T follicular helper cell (primary cell): ENCODE measurements at places on chromosomes 3 and 15.

DNA sequence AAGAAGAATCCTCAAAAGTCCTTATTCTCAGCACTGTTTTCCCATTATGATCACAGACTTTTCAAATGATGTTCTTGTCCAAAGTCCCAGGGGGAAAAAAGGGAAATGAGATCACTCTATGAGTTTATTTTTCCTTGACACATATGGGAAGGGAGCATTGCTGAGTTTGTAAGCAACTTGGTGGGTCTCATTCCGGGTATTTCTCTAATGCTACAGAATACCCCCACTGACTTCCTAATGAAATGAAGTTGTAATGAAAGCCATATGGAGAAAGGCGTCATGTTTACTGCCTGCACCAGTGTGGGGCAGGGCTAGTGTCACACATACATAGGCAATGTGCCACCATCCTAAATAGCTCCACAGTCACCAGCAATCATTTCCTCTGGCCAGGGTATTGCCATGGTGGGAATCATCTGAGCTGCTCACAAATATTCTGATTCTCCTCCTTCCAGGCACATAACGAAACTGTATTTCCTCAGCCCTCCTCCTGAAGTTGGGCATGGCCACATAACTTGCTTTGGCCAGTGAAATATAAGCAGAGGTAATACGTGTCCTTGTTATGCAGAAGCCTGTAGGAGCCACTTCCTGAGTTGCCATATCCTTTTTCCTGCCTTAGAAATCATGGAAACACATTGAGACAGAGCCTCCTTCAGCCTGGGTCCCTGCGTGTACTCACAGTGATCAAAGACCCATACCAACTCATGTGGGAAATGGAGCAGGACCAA, 41.0 kb upstream of the C15orf61 start:
- DNase-seq = no peak

DNA sequence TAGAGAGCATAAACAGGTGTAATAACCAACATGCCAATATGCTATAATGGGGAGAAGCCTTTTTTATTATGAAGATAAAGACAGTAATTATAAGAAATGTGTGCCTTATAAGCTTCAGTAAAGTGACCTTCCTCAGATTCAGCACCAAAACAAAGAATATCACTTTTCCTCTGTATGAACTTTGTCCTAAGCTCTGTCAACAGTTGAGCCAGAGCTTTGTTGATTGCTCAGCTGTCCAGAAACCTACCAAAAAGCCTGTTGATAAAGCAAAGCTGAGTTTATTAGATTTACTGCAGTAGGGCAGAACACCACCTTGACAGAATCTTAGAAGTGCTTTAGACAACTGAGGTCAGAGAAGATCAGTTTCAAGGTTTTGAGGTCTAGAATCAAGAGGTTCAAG, 635.3 kb downstream of the EDEM1 start:
- DNase-seq = no peak

DNA sequence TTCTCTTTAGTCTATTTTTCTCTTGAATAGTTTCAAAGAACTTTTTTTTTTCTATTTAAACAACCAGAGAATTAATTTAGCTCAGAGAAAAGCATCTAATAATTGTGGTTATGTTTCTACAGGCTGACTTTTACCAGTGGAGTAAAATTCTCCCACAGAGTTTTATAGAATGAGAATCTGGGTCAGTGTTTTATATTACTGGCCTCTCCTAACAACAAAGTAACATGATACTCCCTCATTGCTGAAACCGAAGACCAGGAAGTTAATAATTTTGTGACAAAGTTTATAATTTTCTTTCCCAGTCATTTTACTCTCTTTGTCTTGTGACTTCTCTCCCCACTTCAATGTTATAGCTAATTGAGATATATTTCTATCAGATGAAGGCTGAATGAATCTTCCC, 946.9 kb downstream of the EPHA3 start:
- no peak for DNase-seq

- DNase-seq = no peak
These were observed 344.8 kb upstream of the GRM7 start for GRCh38 chr3:6516143-6516542.

DNA sequence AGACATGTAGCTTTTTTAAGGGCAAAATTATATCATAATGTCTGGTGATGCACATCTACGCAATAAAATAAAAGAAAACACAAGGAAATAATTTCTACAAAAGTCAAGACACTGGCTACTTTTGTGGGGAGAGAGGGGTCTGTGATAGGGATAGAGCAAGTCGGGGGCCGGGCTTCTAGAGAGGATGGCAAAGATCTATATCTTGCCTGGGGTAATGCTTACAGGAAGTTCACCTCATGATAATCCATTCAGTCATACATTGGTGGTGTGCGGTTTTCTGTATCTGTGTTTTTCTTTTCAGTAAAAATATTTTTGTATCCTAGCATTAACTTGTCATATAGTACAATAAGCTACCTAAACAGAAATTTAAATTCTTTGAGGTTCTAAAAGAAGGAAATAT, 178.8 kb downstream of the ARRDC4 start:
- no peak for DNase-seq

GRCh38 chr3:194961571-194961970, 275.9 kb downstream of the FAM43A start:
- no peak for DNase-seq

DNA sequence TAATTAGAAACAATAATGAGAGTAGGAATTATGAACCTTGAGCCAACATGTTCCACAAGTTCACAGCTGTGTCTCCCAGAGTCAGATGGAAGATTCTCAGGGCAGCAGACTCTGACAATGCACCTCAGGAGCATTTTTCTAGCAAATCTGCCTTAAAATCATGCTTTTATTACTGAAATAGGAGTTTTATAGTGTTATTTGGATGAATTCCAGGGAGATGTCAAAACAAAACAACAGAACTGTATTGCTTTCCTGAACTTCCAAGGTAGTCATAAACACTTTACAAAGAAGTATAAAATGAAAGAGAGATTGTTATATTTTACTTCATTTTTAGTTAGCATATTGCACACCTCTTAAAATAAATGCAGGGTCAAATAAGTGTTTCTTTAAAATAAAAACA, 77.0 kb downstream of the P3H2 start:
- no peak for DNase-seq

- no peak for DNase-seq
These were observed 183.4 kb upstream of the GADL1 start for GRCh38 chr3:31077826-31078225.

DNA sequence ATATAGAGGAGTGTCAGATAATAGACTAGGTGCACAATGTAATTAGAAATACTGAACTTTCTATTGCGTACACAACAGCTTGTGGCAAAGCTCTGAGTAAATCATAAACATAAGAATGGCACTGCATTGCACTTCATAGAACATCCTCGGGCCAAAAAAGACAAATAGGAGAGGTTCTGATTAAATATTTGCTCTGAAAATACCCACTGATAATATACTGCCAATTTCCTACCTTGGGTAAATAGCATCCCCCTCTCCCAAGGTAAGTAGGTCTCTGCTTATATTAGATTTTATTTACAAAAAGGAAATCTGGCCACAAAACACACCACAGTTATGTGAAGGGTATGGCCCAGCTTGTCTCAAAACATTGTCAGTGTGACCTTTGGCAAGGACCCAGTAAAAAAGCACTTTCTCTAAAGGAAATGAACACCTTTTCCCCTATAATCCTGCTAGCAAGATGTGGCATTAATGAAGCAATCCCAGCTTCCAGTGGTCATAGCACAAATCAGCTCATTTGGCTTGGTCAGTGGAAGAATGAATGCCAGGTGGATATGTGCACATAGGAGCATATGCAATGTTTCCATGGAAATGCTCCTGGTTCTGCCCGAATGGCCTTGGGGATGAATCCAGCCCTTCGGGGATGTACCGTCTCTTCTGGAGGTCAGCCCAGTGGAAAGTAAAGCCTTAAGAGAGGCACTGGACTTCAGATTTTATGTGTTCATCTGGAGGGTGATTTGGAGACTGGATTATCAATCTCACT, 315.9 kb downstream of the LSAMP start:
- no peak for DNase-seq

GRCh38 chr3:137010137-137010536, 52.4 kb downstream of the IL20RB start:
- no peak for DNase-seq

- DNase-seq = no peak
These were observed 8.3 kb downstream of the SLC38A3 start for GRCh38 chr3:50213373-50213772.

DNA sequence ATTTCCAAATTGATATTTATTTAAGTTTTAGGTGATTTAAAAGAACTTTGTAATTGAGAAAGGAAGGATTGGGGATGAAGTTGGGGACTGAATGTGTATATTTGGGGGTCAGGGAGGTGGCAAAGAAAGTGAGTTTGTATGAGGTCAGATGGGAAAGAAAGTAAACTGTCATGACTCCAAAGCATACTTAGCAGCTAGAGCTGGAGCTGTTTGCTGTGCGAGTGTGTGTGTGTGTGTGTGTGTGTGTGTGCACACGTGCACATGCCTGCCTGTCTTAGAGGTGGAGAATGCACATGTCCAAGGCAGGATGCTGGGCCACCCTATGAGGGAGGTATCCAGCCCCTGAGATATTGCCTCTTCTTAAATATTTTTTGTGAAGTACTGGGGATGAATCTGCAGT, 21.0 kb downstream of the BOC start:
- no peak for DNase-seq

GRCh38 chr3:30766522-30766921, 127.9 kb downstream of the GADL1 start:
- DNase-seq = no peak

DNA sequence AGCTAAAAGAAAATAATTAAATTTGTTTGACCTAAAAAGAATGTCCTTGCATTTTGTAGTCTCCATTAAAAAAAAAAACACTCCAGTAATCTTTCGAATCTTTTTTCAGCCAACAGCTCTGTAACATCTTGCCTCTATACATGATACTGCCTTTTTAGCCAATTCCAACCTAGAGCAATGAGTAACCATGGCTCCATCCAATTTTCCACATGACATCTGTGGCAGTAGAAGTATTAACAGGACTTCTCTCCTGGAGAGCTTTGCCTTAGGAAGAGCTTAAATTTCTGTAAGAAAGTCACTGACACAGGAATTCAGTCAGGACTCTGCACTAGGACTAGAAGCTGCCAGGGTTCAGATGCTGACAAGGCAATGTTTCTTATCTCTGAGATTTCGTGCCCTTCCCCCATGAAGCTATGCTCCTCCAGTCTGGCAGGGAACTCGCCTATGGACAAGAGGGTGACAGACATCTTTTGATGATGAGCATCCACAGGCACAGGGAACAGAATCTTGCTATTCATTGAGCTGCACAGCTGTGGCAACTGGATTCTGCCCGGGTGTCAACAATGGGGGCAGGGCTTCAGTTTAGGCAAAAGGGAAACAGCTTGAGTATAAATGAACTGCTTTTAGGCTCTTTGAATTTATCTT, 81.8 kb downstream of the ALCAM start:
- no peak for DNase-seq

DNA sequence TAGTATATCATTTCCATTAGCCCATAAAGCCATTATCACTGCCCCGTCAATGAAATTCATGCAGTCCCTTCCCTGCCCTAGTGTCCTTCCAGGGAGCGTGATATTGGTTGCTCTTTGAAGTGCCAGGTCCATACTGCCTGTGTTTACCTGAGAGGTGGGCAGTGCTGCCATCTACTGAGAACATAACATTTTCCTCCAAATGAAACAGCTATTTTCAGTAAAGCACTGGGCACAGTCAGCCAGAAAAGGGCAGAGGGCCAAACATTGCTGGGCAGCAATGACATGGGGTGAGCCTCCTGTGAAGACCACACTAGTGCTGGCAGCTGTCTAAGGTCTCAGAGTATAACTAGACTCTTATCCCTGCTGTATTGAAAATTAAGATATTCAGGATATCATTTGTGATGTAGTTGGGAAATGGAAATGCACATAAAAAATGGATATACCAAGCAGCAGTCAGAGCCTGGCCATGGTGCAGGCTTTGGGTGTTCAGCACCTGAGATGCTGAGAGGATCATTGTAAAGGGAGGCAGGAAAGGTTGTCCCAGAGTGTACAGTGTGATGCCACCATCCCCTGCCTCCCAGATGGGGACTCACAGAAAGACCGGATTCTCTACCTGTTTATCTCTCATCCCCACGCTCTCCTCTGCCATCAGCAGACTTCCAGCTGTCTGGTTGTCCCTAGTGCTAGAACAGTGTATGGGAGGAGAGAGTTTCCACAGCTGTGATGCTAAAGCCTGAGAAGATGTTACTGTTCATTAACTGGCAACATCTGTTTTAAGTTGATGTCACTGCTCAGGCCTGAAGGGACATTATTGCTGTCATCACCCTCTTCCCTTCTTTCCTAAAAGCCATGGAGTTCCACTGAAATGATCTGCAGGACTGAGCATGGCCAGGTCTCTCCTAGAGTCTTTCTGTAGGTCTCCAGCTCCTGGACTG, 108.8 kb downstream of the ARNT2 start:
- no peak for DNase-seq
